ENCODE measurements at places on chromosomes 11 and 22. TPM values are rescaled to one million over a fixed set of nuclear protein-coding genes. Genes with fewer than 3 reads are reported as not detected.

DNA sequence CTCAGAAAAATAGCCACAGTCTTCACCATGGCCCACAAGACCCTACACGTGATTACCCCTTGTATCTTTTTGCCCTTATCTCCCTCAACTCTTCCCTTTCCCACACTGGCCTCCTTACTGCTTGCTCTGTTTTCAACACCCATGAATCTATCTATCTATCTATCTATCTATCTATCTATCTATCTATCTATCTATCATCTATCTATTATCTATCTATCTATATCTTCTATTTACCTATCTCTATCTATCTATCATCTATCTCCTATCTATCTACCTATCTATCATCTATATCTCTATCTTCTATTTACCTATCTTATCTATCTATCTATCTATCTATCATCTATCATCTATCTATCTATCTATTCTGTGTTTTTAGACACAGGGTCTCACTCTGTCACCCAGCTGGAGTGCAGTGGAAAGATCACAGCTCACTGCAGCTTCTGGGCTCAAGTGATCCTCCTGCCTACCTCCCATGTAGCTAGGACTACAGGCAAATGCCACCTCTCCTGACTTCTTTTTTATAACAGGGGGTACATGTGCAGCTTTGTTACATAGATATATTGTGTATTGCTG, 54.2 kb downstream of the CNTF start:
- DNase-seq: no peak

DNA sequence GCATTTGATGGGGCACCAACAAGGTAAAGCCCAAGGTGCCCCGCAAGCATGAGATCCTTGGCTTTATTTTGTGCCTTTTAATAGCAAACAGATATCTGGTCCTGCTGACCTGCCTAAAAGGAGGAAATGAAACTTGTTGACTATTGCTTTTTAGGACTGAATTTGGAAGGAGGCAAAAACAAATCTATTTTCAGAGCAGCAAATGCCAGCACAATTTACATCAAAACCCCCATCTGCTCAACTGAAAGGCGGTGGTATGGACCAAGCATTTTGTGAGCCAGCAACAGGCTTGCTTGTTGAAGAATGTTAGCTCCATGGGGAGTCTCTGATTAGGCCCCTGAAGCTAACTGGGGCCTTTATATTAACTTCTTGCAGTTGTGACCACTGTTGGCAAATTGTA, 192.6 kb upstream of the E2F8 start:
- DNase-seq: no peak

DNA sequence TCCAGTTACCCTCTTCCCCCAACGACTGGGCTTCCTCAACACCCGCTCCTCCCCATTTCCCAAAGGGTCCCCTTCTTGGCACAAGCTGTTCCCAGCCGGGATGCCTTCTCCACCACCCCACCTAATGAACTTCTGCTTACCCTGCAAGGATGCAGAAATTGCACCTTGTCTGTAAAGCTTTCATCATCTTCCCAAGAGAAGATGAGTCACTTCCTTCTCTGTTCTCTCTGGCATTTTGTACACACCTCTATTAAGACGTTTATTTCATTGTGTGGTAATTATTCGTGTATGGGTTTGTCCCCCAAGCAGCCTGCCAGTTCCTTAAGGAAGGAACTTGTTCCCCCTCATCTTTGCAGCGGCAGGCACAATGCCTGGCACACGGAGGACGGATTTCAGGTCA, 351.1 kb downstream of the CADM1 start:
- DNase-seq: no peak

DNA sequence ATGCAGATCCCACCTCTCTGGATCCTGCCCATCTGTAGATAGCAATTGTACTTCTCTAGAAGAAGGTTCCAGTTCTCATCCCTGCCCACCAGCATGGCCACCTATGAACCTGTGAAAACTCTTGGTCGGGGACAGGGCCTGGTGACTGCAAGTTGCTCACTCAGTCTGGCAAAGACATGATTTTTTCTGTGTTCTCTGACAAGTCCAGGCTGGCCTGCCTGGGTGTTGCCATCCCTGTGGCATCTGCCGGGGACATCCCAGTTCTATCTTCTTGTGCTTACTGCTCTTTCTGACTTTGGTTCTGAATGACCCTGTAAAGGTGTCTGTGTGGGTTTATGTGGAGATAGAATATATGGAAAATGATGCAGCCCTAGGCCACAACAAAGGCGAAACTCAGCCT, 545.8 kb downstream of the INSC start:
- no peak for DNase-seq

DNA sequence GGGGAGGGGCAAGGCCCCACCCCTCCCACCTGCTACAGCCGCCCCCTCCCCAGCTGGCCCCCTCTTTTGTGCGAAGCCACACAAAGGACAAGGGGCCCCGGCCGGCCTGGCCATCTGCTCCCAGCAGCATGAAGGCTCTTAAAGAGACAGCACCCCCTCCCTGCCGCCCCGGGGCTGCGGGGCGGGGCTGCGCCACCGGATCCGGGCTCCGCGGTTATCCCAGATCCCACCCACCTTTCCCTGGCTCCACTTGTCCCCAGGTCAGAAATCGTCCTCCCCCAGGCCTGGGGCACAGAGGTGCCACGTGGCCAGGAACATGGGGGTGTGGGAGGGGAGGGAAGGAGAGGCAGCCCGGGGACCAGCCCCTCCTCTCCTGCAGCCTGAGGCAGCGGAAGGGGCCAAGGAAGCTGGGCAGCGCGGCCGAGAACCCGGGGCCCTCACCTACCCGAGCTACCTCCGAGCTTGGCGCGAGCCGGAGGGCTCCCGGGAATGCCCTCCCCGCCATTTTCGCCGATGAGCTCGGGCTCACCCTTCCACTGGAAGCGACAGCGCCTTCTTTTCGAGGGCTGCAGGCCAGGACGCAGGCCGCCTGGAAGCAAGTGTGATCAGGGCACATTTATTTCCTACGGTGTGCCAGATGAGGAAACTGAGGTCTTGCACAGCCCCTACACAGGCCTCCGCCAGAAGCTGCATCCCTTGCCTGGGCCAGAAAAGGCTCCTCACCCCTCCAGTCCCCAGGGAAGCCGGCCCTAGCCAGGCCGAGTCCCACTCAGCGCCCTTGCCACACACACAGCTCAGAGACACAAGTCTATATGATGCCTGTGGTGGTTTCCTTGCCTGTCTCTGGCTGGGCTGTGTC, 2.5 kb upstream of the RCOR2 start:
- DNase-seq: no peak

GRCh38 chr22:49536571-49537131, 291.0 kb downstream of the BRD1 start:
- DNase-seq: no peak

GRCh38 chr22:20017622-20017958, 967 bp upstream of the ARVCF start:
- DNase-seq: no peak

GRCh38 chr11:75400146-75400865, 988 bp downstream of the RPS3 start:
- DNase-seq: no peak

DNA sequence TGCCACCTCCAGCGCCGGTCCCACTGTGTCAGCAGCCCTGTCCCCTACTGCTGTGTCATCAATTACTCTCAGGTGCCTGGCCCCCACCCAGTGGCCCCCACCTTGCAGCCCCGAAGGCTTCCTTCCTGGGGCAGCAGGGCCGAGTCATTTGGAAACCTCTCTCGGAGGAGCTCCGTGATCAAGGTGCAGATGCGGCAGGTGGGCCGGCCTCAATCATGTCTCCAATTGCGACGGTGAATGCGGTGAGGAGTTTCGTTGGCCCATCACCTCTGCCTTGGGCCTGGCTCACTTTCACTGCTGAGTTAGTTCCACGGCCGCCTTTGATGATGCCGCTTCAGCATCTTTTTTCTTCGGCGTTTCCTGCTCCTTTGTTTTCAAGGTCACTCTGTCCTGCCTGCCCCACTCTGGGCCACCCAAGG, 11.3 kb upstream of the CXCR5 start:
- no peak for DNase-seq

DNA sequence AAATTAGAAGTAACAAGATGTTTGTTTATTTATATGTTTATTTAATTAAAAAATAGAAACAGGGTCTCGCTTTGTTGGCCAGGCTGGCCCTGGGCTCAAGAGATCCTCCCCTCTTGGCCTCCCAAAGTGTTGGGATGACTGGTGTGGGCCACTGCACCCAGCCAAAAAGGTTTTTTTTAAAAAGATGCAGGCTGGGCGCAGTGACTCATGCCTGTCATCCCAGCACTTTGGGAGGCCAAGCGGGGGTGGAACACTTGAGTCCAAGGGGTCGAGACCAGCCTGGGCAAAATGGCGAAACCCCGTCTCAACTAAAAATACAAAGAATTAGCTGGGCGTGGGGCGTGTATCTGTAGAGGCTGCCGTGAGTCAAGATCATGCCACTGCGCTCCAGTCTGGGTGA, 13.4 kb downstream of the DRD4 start:
- no peak for DNase-seq

- DNase-seq: no peak
Observed at GRCh38 chr11:114362326-114362725, 38.0 kb downstream of the C11orf71 start.

DNA sequence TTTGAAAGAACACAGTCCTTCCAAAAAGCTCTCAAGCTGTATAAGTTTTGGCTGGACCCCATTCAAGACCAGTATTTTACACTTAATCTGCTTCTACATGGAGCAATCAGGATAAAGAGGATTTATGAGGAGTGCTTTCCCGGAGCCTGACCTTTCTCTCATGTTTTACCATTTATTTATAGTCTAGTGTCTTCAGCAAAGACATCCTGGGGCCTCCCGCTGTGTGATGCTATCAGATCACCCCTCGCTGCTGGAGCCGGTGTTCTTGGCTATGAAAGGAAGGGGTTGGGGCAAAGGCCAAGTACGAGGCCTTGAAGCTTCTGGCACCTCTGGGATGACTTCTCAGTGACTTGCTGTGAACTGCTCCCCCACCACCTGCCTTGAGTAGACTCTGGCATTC, 189.6 kb downstream of the ADAMTS15 start:
- DNase-seq: no peak

DNA sequence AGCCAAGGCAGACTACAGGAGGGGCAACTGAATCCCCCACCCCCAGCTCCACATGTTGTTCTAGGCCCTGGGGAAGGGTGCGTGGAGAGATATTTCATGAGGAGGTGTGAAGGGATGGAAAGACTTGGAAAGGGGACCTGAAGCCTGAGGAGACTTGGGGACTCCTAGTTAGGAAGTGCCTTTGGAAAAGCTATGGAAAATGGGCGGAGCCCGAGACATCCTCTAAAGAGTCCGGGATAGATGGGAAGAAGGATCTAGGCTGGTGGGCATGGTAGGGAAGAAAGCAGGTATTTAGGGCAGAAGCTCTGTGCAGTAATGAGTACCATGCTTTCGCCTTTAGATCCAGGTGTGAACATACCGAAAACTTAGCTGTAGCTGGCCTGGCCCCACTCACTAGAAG, 15.0 kb upstream of the CYP2R1 start:
- DNase-seq: no peak

- DNase-seq: no peak
Observed at GRCh38 chr11:32891657-32892354, 805 bp upstream of the QSER1 start.

DNA sequence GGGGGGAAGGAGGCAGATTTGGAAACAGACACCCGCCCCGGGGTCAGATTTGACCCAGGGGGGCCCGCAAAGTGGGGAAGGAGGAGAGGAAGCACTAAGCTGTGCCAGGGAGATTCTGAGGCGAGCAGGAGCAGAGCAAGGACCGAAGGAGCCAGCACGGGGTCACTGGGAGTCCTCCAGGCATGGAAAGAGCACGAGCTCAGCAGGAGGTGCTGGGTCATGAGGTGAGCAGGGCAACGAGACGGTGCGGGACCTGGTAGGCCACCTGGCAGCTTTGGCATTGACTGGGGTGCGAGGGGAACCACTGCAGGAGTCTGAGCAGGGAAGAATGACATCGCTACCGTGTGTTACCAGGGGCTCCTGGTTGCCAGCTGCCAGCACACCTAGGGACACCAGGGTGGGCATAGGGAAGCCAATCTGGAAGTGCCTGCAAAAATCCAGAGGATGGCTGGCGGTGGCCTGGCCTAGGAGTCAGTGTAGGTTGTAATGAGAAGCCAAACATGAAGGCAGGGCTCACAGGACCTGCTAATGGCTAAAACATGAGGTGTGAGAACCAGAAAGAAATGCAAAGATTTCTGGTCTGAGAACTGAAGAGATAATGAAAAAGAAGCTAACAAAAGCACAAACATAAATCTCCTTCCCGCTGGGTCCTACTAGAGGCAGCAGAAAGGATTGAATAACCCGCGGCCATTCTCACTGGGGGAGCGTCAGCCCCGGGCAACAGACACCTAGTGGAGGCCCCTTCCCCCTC, 63.5 kb downstream of the MICAL3 start:
- no peak for DNase-seq

GRCh38 chr11:120715239-120715638, 203.7 kb downstream of the GRIK4 start:
- no peak for DNase-seq

- no peak for DNase-seq
Observed at GRCh38 chr22:22939588-22940368, 52.2 kb downstream of the IGLL5 start.

GRCh38 chr11:129720156-129720555, 95.5 kb upstream of the TMEM45B start:
- no peak for DNase-seq

DNA sequence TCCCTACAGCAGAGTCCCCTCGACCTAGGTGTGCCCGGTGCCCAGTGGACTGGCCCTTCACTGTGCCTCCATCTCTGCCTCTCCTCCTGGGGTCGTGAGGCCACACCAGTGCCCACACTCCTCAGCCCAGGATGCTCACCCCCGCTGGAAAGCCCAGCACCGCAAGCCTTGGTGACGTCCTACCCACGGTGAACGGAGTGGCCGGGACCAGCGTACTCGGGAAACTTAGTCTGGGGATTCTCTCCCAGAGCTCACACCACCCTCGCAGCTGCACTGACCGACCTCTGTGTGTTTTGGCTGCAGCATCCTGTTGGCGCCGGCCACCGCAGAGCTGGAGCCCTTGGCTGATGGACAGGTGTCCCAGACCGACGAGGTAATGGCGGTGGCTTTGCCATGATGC, 35.5 kb upstream of the KRTAP5-7 start:
- peak; percentile 28 for DNase-seq

- no peak for DNase-seq
Observed at GRCh38 chr11:134267461-134267860, 8.7 kb upstream of the GLB1L3 start.

CDC45 gene
- 1.1 TPM for total RNA-seq

CDC42EP2 gene
- 21.0 TPM for total RNA-seq

UBQLN3 gene
- total RNA-seq: 0.70 TPM

HEPN1 gene
- total RNA-seq: not detected

SGSM1 gene
- total RNA-seq: 10.6 TPM

OR51A4 gene
- not detected for total RNA-seq

Measured in ureter (tissue), 1 donor.